ENCODE measurements at places on chromosomes 13 and 19.

DNA sequence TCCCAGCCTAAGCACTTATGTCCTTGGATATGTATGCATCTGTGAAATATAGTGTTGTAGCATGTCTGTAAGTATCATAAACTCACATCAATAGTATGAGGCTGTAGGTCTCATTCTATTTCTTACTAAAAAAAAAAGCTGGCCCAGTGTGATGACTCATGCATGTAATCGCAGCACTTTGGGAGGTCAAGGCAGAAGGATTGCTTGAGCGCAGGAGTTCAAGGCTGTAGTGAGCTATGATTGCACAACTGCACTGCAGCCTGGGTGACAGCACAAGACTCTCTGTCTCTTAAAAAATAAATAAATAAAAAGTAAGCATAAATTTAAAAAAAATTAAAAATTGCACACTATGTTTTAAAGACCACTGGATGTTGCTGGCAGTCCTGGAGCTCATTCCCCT lies 79.1 kb upstream of the SPATA13 start:
- DNase-seq: no peak

DNA sequence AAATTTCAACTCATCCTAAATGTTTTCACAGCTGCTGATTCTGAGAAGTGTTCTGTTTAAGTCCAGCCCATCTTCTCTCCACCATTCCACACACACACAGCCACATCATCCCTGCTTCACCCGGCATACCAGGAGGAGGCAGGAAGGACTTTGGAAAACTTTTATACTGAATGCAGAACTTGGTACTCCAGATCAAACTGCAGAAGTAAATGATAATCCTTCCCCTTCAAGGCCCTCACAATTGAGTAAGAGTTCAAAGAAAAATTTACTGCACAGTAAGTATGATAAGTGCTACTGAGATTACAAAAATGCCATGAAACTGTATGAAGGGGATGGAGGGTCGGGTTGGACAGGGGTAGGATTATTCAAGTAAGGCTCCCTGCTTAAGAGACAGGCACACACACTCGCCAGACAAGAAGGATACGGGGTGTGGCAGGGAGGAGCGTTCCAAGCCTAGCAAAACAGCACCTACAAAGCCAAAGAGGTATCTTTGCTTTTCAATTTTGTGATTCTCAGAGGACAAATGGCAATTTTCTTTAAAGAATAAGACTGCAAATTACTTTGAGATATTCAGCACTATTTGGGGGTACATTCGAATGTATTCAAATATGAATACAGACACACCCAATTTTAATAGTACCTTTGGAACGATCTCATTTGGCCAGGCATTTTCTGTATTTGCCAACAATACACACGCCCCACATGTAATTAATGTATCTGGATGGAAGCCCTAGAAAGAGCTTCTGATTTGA lies 2.5 kb downstream of the USP12 start:
- DNase-seq: no peak

- DNase-seq: no peak
Measured at GRCh38 chr19:51029718-51030117, 3.3 kb upstream of the KLK11 start.

- no peak for DNase-seq
Measured at GRCh38 chr19:4069331-4069959, 2.7 kb upstream of the ZBTB7A start.

DNA sequence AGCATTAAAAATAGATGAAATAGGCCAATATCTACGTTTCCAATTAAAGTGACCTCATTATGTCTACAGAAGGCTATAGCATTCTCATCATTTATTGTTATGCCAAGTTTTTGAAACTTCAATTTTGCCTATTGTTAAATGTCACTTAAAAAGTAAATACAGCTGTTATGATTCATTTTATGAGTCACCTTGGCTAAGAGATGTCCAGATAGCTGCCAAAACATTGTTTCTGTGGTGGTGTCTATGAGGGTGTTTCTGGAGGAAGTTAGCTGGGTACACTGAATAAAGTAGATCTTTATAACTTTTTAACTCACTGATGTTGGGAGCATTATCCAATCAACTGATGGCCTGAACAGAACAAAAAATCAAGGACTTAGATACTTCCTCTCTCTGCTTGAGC lies 1209.7 kb upstream of the PCDH9 start:
- no peak for DNase-seq

- no peak for DNase-seq
Measured at GRCh38 chr13:51794964-51795363, 9.0 kb downstream of the DHRS12 start.

Measured in stimulated activated CD8-positive, alpha-beta memory T cell treated with anti-CD3 and anti-CD28 coated beads, Interleukin-4, amount 100 ng/mL, for 1 hour (primary cell).